ENCODE measurements at places on chromosomes 5 and 9. TPM values are rescaled to one million over a fixed set of nuclear protein-coding genes. Genes with fewer than 3 reads are reported as not detected.

The LAMC3 gene
- 1.1 TPM for total RNA-seq

- no peak for DNase-seq
These were observed 69.0 kb upstream of the DAPK1 start for GRCh38 chr9:87428659-87429058.

The DCAF12 gene
- total RNA-seq: 18.2 TPM

GRCh38 chr9:138073808-138074207 is 196.2 kb downstream of the CACNA1B start:
- no peak for DNase-seq

DNA sequence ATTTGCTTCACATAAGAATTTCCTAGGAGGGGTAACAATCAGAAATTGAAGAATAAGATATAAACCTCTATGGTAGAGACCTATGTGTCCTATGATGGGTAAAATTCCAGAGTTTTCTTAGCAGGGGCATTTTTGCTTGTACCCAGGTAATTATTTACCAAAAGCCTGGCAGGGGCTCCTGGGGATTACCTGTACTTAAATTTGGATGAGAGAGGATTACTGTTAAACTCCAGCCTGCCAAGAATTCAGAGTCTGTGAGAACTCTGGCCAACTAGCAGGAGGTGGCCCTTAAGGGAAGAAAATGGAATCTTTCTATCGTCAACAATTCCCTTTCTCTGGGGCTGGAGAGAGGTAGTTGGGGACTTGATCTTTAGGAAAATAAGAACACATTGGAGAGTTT is 460.4 kb downstream of the PDE4D start:
- DNase-seq: no peak

DNA sequence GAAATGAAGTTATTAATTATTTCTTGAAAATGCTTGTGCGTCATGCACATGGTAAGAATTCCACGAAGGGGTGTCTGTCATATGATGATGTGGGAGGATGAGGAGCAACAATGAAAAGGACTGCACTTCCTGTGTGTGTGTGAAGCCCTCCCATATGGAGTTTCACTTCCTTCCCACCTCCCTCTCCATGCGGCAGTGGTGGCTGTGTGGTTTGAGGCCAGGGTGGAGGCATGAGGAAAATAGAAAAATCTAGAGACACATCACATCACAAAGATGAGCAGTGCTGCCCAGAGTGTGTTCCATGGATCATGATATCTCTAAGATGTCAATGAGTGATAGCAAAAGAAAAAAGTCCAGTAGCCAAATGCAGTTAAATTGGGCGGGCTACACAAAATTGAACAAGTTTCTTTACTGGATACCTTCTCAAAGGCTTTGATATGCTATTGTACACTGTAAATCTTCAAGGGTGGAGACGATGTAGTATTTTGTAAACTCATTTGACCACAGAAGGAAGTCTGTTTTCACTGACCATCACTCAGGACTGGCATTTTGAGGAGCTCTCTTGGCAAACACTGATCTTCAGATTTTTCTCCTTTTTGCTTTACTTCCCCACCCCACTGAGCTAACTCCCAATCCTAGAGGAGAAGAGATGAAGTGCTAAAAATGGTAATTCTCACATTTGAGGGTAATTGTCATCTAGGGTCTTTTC is 55.7 kb upstream of the EQTN start:
- DNase-seq: peak; percentile 68

DNA sequence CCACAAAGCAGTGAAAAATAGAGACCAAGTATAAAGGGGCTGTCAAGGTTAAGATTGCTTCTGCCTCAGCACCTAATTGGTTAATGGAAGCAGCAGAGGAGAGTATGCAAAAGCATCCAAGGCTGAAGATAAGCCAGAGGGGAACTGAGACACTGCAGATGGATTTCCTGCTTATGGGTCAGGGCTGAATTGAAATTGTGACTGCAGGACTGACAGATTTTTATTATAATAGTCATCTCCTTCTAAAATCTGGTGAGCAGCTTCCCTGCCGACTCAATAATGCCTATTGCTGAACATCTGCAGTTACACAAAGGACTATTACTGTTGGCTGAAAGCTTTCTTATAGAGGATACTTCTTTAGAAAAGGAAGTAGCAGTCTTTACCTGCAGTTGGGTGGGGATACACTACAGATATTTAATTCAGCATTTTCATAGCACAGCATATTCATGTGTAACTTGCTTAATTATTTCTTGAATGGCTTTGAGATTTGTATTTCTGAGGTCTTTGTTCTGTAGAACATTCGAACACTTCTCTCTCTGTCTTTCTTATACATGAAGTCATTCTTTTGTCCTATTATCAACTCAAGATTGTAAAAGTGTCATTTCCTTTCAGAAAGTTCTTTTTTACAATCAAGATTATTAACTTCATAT is 363.0 kb upstream of the RIOK2 start:
- peak; percentile 69 for DNase-seq

DNA sequence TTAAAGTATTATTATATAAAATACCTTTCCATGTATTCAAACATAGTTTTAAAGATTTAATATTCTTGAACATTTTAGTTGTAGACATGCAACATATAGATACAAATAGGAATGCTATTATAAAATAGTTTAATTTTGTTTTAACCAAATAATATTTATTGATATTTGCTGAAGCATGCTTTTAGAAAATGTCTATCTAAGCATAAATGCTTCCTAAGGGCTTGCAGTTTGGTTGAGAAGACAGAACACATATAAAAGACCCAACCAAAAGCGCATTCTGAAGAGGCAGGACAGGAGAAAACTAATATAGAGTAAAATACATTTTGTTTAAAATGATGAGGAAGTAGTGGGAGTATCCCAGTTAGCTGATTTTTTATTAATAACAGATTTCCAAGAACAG is 181.5 kb upstream of the ISL1 start:
- DNase-seq: no peak

DNA sequence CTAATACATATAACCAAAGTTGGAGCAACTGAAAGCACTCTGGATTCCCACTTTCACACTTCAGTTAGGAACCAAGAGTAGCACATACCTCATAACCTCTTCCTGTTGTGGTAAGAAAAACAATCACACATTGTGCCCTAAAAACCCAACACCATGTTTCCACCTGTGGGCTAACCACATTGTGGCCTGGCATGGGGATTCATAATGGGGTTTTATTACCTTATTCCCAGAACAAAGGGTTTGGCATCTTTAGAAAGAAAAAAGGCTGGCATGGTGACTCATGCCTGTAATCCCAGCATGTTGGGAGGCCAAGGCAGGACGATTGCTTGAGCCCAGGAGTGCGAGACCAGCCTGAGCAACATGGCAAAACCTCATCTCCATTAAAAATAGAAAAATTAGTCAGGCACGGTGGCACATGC is 60.6 kb downstream of the HSD17B3 start:
- no peak for DNase-seq

The REEP2 gene
- 8.1 TPM for total RNA-seq

The ORM1 gene
- 0.49 TPM for total RNA-seq

- DNase-seq: no peak
These were observed 6.5 kb upstream of the SYK start for GRCh38 chr9:90795084-90795483.
